Activated naive CD8-positive, alpha-beta T cell treated with anti-CD3 and anti-CD28 coated beads for 36 hours (primary cell): ENCODE measurements at places on chromosomes 5 and 9. TPM values are rescaled to one million over a fixed set of nuclear protein-coding genes. Genes with fewer than 3 reads are reported as not detected.

DNA sequence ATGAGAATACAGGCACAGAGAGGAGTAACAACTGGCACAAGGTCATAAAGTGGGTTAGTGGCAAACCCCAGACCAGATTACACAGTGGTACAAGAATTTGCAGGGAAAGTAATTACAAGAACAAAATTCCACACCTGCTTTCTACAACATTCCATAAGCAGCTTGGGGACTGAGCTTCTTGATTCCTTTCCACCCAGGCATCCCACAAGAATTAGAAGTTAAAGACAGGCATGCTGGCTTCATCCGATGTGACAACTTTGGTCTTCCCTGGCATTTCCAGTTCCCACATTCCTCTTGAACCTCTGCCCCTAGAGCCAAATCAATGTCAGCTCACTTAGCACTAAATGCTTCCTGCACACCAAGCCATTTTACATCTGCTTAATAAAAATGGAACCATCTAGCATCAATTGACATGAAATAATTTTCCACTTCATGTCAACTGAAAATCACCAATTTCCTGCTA, 435.8 kb upstream of the PAPPA start:
- no peaks in the 10 kb centered on the region for H3K36me3 ChIP-seq
- no peaks in the 10 kb centered on the region for H3K4me1 ChIP-seq
- H3K27me3 ChIP-seq, result no peaks in the 10 kb centered on the region
- DNase-seq, result no peak
- no peak overlapping the region for H3K27ac ChIP-seq

GRCh38 chr9:17800418-17800817, 221.6 kb downstream of the SH3GL2 start:
- no peak overlapping the region for H3K4me3 ChIP-seq
- no peak for DNase-seq
- no peaks in the 10 kb centered on the region for H3K27me3 ChIP-seq

GRCh38 chr9:15531380-15531779, 20.6 kb upstream of the PSIP1 start:
- no peak overlapping the region for H3K27ac ChIP-seq
- H3K4me3 ChIP-seq, result no peak overlapping the region
- peaks cover 12% of the 10 kb centered on the region for H3K4me1 ChIP-seq
- H3K27me3 ChIP-seq, result no peaks in the 10 kb centered on the region
- no peak for DNase-seq
- no peaks in the 10 kb centered on the region for H3K36me3 ChIP-seq

The DIPK1B gene
- 0.10 TPM for total RNA-seq

The PRELID1 gene
- total RNA-seq, result 311 TPM

- H3K4me1 ChIP-seq, result peaks cover 22% of the 10 kb centered on the region
- H3K4me3 ChIP-seq, result no peak overlapping the region
- no peaks in the 10 kb centered on the region for H3K27me3 ChIP-seq
These were observed 5.4 kb downstream of the PUM3 start for GRCh38 chr9:2838371-2839000.

DNA sequence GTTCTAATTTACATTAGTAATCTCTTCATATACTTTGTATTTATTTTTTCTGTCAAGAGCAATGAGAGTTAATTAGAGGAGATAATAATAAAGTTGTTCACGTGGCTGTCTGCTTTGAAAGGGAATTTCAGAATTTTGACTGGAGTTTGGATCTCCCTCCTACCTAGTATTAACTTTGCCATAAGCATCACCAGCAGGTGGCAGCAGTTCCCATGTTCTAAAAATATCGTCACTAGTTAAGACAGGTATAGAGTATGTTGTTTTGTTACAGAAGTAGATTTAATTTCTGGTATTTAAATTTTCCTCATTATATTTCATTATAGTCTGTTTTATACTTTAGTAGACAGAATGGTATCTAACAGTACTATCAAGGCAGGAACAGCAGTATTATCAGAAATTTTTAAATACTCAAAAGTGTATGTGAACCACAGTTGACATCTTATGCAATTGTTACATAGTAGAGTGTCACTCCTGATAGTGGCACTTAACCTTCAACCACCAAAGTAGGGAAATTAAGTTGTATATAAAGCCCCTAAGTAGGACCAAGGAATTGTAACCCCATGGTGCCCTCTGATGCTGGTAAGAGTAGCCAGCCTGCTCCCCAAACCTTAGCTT, 20.4 kb downstream of the GNPDA1 start:
- H3K36me3 ChIP-seq, result peaks cover 27% of the 10 kb centered on the region
- peaks cover 7% of the 10 kb centered on the region for H3K4me1 ChIP-seq
- DNase-seq, result peak; percentile 55
- no peak overlapping the region for H3K27ac ChIP-seq

The MEIKIN gene
- not detected for total RNA-seq

DNA sequence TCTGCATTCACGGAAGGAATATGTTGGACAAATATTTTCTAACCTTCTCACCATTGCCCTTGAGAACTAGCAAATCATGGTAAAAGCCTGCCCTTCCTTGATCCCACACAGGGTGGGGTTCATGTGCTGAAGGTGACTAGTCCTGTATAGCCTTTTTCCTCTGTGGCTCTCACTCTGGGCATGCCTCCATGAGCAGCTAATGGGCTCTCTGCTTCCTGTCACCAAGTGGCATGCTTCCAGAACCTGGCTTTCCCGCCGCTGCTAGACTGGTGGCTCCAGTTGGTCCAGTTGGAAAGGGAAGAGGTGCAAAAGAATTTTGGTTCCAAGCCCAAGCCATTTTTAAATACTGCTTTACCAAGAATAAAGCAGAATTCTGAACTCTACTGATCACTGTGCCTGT, 35.5 kb downstream of the FBXO10 start:
- no peak overlapping the region for H3K27ac ChIP-seq
- no peak overlapping the region for H3K4me3 ChIP-seq
- H3K36me3 ChIP-seq, result peaks cover 2% of the 10 kb centered on the region
- H3K4me1 ChIP-seq, result no peaks in the 10 kb centered on the region
- no peaks in the 10 kb centered on the region for H3K27me3 ChIP-seq
- DNase-seq, result no peak

The GLDC gene
- 0.68 TPM for total RNA-seq

- no peak for DNase-seq
- no peak overlapping the region for H3K27ac ChIP-seq
- H3K27me3 ChIP-seq, result no peaks in the 10 kb centered on the region
- peaks cover 1% of the 10 kb centered on the region for H3K4me1 ChIP-seq
- no peaks in the 10 kb centered on the region for H3K36me3 ChIP-seq
These were observed 138.7 kb upstream of the TMEM161B start for GRCh38 chr5:88407341-88407740.

DNA sequence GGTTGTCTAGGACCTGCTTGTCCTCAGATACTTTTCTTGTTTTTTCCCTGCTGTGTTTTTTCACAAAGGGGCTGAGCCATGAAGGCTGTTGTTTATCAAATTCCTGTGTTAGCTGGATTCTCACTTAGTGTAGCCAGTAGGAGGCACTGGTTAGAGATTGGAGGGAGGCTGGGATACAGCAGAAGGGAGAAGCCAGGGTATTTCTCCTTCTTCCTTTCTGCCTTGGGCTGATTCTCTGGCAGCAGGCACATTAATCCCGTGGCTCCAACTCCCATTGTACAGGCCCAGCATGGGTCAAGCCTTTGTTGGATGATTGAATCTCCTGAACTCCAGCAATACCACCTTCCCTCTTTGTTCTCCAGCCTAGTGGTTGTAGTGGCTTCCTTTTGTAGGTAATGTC, 46.4 kb upstream of the FAM170A start:
- H3K4me3 ChIP-seq, result no peak overlapping the region
- no peaks in the 10 kb centered on the region for H3K4me1 ChIP-seq
- no peak overlapping the region for H3K27ac ChIP-seq

DNA sequence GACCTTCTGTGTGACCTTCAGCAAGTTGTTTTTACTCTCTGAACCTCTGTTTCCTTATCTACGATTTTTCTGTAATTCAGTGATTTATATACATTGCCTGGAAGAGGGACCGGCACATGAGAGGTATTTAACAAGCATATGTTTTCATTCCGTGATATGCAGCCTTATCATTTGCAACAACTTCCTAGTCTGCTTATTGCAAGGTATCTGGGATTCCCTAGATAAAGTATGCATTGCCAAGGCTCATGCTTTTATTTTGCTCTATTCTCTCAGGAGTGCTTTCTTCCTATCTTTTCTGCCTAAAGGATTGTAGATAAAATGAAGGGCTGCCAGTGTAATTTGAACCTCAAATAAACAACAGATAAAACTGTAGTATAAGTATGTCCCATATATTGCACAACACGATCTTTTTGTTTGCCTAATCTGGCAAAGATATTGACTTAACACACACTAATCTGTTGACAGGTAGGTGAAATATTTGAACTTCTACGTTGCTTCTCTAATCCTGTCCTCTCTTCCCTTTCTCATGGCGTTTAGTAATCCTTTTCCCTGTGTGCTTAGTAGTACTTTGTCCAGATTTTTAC, 377.2 kb upstream of the TNC start:
- H3K36me3 ChIP-seq, result no peaks in the 10 kb centered on the region
- no peak overlapping the region for H3K4me3 ChIP-seq
- H3K4me1 ChIP-seq, result no peaks in the 10 kb centered on the region

The ZFP2 gene
- 0.32 TPM for total RNA-seq

DNA sequence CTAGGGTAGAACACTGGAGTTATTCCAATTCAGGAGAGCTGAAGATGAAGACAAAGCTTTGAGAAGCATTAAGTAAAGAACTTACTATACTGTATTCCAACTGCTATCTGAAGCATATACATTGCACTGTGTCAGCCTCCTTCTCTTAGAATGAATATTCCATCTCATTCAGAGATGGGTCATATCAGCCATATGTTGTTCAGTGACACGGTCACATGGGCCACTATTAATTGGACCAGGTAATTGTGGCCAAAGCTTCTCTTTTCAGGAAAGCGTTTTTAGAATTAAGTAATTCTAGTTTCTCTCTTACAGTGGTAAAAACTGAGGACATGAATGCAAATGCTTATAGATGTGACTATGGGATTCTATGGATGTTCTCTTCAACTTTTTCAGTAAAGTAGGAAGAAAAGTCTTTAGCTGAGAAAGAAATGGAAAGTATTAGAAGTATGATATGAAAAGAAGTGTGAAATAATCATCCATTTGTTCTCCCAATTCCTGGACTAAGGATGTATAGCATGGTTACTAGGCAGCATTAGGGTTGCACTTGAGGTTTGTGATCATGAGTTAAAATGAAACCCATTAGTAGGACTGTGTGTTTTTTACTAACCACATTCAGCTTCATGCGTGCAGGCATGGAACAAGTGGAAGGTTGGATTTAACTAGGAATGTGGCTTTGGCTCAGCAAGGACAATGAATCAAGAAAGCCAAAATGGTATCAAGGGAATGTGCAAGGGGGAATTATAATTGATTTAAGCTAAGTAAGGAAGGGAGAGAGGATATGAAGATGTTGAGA, 40.9 kb downstream of the CETN3 start:
- peaks cover 20% of the 10 kb centered on the region for H3K27me3 ChIP-seq
- no peak for DNase-seq
- no peaks in the 10 kb centered on the region for H3K4me1 ChIP-seq
- H3K36me3 ChIP-seq, result no peaks in the 10 kb centered on the region
- no peak overlapping the region for H3K4me3 ChIP-seq
